Activated CD4-positive, alpha-beta T cell treated with anti-CD3 and anti-CD28 coated beads for 36 hours (primary cell): ENCODE measurements at places on chromosomes 6 and 20. TPM values are rescaled to one million over a fixed set of nuclear protein-coding genes. Genes with fewer than 3 reads are reported as not detected.

Gene OR2B6
- not detected for total RNA-seq

Gene PTPRA
- total RNA-seq, result 86.3 TPM

Gene SNHG17
- total RNA-seq, result 70.7 TPM

Gene GRM1
- not detected for total RNA-seq

Gene TCP11
- total RNA-seq, result not detected

GRCh38 chr20:37226889-37227288, 34.7 kb downstream of the GHRH start:
- H3K4me3 ChIP-seq, result no peak overlapping the region
- no peaks in the 10 kb centered on the region for H3K27me3 ChIP-seq
- H3K27ac ChIP-seq, result no peak overlapping the region

- no peaks in the 10 kb centered on the region for H3K36me3 ChIP-seq
- H3K4me3 ChIP-seq, result no peak overlapping the region
- peaks cover 11% of the 10 kb centered on the region for H3K4me1 ChIP-seq
- no peaks in the 10 kb centered on the region for H3K27me3 ChIP-seq
- DNase-seq, result no peak
- no peak overlapping the region for H3K27ac ChIP-seq
Observed at GRCh38 chr6:11437824-11438459, 99.6 kb upstream of the TMEM170B start.

DNA sequence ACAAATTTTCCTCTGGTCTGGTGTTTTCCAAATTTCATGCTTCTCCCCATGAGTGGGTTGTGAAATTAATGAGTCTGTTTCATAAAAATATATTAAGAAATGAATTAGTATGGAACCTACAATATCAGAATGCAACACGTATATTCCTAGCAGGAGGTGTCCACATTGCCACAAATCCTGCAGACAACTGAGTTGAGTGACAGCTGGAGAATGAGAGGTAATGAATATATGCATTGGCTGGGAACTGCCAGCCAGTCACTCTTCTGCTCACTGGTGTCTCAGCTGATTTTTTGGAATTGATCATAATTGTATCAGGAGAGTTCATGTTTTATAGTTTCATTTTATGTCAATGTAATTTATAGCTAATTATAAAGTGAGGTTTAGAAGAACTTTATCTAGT, 6.3 kb upstream of the ARFGEF3 start:
- no peaks in the 10 kb centered on the region for H3K4me1 ChIP-seq
- no peak overlapping the region for H3K27ac ChIP-seq
- DNase-seq, result no peak
- no peak overlapping the region for H3K4me3 ChIP-seq
- no peaks in the 10 kb centered on the region for H3K36me3 ChIP-seq

- no peak for DNase-seq
- peaks cover 1% of the 10 kb centered on the region for H3K4me1 ChIP-seq
- no peaks in the 10 kb centered on the region for H3K36me3 ChIP-seq
- H3K27me3 ChIP-seq, result peaks cover 11% of the 10 kb centered on the region
- H3K27ac ChIP-seq, result no peak overlapping the region
- H3K4me3 ChIP-seq, result no peak overlapping the region
Observed at GRCh38 chr20:50717974-50718761, 13.2 kb upstream of the PARD6B start.

DNA sequence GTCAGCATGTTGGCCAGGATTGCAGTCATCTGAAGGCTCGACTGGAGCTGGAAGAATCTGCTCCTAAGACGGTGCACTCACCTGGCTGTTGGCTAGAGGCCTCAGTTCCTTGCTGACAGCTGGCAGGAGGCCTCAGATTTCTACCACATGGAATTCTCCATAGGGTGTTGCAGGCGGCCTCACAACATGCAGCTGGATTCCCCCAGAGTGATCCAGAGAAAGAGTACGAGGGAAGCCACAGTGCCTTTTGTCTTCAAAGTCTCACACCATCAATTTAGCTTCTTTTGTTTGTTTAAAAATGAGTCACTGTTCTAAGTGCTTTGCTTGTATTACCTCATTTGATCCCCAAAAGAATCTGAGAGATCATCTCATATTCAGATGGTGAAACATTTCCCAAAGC, 65.5 kb upstream of the FYN start:
- no peak overlapping the region for H3K27ac ChIP-seq
- no peaks in the 10 kb centered on the region for H3K27me3 ChIP-seq
- no peak for DNase-seq

DNA sequence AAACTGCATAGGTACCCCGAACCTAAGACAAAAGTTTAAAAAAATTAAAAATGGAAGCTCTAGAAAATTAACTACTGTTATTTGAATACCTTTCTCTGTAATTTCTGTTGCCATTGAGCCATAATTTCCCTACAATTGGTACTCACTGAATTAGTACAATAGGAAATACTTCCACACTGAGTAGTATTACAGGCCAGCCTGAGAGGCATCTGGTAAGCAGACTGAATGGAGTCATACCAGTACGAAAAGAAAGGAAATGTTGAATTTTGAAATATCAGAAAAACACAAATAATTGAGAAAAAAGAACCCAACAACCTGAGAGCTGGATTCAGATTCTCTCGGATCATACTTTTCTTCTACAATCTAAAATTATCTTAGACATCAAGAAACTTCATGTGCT, 791.3 kb downstream of the TENT5A start:
- no peak for DNase-seq
- no peaks in the 10 kb centered on the region for H3K4me1 ChIP-seq
- no peaks in the 10 kb centered on the region for H3K36me3 ChIP-seq

DNA sequence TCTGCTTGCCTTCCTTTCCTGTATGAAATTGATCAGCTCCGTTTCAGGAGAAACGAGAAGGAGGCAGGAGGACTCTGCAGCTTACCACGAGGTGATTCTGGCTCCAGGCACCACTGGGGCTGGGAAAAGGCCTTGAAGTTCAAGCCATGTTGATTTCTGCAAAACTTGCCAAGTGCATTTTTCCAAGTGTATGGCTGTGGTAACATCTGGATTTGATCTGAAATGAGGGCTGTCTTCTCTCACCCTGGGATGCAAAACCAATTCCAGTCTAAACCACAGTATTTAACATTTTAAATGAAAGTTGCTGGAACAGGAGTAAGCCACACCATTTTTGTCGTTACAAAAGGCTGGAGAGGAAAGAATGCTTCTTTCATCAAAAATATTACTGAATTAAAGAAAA, 36.1 kb upstream of the FAM210B start:
- no peak overlapping the region for H3K27ac ChIP-seq
- no peak for DNase-seq
- no peak overlapping the region for H3K4me3 ChIP-seq
- no peaks in the 10 kb centered on the region for H3K4me1 ChIP-seq
- peaks cover 16% of the 10 kb centered on the region for H3K27me3 ChIP-seq
- no peaks in the 10 kb centered on the region for H3K36me3 ChIP-seq

DNA sequence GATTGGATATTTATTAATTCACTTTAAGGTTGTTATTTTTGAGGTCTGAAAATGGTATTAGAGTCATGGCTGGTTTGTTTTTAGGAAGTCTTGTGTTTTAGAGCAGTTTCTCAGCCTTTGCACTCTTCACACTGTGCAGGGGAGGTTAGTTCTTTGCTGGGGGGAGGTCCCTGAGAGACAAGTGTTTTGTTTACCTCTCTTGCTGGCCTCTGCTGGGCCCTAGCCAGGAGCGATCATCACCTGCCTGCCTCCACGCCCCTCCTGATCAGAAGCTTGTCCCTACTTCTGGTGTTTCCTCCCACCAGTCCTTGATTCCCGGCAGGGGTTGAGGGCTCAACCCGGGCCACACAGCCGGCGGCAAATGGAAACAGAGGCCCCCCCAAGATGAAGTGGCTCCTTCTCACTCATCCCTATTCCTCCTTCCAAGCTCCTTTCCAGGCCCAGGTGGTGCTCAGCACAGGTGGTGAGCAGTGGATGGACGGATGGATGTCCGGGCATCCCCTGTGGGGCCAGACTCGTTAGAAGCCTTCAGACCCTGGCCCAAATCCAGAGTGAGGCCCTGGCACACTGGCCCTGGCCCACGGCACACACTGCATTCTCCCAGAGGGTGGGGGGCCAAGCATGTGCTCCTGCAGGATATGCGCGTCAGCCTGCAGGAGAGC, 51.3 kb downstream of the GRM4 start:
- no peak for DNase-seq
- H3K36me3 ChIP-seq, result no peaks in the 10 kb centered on the region
- H3K4me3 ChIP-seq, result no peak overlapping the region
- H3K27me3 ChIP-seq, result peaks cover 18% of the 10 kb centered on the region
- no peaks in the 10 kb centered on the region for H3K4me1 ChIP-seq
- H3K27ac ChIP-seq, result no peak overlapping the region
